ENCODE measurements at places on chromosomes 1 and 21.

GRCh38 chr1:41766546-41766945, 152.2 kb downstream of the HIVEP3 start:
- DNase-seq = no peak

GRCh38 chr1:46171351-46171750, 3.5 kb upstream of the TSPAN1 start:
- no peak for DNase-seq

DNA sequence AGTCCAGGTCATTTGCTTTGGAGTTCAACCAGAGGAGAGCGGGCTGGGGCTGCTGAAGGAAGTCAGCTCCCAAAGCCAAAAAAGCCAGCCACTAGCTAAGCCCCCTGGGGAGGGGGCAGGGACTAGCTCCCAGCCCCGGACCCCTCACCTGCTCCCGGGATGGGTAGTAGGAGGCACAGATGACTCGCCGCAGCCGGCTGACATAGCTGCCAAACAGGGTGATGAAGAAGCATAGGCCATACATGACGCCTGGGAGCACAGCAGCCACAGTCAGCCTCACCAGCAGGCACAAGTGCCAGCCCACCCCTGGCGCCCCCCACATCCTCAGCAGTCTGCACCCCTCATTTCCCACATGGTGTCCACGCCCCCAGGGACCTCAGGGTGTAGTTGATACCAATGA, 7.4 kb downstream of the DCST2 start:
- DNase-seq = no peak

DNA sequence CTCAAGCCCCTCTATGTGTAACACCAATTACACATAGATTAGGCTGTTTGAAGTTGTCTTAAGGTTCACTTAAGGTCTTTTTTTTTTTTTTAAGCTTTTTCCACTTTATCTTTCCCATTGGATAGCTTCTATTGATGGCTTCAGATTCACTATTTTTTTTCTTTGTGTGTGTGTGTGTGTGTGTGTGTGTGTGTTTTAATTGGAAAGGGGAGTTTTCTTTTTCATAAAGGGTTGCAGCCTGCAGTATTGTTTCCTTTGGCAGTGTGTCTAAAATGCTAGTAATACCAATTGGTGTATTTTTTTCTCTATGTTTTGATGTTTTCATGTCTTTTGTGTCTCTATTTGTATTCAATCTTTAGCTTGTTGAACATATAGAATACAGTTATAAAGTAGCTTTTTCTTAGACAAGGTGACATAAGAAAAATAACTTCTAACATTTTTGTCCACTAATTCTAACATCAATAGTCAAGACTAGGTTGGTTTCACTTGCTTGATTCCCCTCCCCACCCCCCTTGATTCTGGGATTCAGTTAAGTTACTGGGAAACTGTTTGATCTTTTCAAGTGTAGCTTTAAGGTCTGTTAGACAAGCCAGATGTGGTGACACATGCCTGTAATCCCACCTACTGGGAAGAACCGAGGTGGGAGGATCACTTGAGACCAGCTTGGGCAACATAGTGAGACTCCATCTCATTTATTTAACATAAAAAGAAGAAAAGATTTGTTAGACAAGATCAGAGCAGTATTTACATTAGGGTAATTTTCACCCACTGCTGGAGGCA, 21.4 kb downstream of the PRRC2C start:
- no peak for DNase-seq

- no peak for DNase-seq
Observed at GRCh38 chr1:115987623-115988022, 11.3 kb downstream of the SLC22A15 start.

- no peak for DNase-seq
Observed at GRCh38 chr1:234361102-234361603, 12.1 kb upstream of the COA6 start.

- no peak for DNase-seq
Observed at GRCh38 chr1:36626435-36626834, 143.7 kb upstream of the CSF3R start.

DNA sequence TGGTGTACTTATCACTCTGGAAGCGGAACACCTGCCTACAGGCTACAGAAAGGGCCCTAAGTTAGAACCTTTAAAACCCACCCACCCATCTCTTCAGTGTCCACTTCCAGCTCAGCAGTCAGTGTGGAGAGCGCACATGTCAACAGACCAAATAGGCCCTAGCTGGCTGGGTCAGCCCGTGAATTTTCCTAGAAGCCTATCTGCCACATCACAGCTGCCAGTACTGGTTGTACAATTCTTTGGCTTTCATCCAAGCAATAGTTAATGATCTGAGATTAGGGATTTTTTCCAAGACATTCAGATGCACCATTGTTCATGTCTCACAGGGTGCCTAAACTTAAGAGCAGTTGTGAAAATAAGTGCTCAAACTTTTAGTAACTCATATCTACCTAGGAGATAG, 197.1 kb downstream of the KCNK2 start:
- DNase-seq = no peak

GRCh38 chr1:6502000-6502891, 10.8 kb upstream of the PLEKHG5 start:
- DNase-seq = no peak

DNA sequence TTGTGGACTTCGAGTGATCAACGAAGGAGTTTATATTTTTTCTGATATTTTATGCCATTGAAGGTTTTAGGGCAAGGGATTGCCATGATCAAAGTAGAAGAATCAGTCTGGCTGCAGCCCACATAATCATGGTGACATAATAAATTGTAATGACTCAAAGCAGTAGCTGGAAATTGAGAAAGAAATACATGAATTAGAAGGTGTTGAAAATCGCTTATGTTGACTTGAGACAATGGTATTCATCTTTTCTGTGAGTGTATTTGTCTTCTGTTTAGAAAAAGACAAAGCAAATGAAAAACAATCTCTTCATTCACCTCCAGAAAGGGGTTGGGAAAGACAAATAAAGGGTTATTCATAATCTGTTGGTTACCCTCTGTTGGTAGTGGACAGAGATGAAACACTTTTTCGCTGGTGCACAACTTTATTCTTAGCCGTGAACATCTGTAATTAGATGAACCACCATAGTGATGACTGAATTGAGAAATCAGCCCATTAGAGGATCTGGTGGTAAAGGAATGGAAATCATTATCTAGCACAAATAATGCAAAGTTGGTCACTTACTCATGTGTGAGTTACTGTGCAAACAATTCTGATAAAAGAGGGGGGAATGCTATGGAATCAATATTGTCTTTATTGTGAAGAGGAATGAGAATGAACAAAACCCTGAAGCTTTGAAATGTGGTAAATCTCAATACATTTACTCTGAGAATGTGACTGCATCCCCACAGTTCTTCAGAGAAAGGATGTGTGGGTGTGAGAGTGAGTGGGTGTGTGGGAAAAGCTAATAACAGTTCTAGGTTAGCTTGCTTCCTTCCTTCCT, 121.8 kb downstream of the NTNG1 start:
- no peak for DNase-seq

DNA sequence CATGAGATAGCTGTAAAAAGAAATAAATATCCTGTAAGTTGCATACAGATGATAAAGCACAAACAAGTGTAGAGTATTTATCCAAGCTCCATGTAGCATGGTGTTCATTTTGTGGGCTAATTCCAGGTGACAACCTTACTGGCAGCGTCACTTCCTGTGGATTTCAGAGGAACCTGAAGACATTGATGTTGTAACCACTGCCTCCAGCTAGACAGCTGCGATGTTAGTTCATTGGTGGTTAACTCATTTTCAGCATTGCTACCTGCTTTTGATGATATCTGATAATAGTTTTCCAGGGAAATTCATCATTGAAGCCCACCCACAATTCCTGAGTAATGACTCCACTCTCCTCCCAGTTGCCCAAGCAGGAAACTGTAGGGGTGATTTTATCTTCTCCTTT, 3.0 kb downstream of the HSD3B1 start:
- no peak for DNase-seq

Measured in NCI-H1930 (cell line).